Activated T-cell treated with anti-CD3 and anti-CD28 coated beads for 4 hours (primary cell): ENCODE measurements at places on chromosomes 2 and 18.

DNA sequence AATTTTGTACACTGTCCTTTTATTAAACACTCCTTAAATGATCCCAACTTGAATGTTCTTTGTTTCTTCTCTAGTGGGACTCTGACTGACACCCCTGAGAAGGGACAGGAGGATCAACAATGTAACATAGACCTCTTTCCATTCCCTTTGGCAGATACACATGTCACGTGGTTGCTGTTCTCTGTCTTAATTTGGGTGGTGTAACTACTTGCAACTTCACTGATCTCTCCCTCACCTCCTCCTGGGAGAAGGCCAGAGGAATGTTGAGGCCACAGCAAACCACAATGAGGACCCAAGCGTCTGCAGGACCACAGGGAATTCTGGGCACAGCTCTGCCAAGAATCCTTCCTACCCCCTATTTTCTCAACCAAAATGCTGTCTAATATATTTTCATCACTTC, 205.6 kb downstream of the RTP5 start:
- DNase-seq = no peak

DNA sequence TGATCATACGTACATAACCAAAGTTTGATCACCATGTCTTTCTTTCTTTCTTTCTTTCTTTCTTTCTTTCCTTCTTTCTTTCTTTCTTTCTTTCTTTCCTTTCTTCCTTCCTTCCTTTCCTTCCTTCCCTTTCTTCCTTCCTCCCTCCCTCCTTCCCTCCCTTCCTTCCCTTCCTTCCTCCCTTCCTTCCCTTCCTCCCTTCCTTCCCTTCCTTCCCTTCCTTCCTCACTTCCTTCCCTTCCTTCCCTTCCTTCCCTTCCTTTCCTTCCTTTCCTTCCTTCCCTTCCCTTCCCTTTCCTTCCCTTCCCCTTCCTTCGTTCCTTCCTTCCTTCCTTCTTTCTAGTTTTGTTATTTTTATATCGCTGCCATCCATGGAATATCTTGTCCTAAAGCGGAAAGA, 406.7 kb upstream of the DDX18 start:
- no peak for DNase-seq

DNA sequence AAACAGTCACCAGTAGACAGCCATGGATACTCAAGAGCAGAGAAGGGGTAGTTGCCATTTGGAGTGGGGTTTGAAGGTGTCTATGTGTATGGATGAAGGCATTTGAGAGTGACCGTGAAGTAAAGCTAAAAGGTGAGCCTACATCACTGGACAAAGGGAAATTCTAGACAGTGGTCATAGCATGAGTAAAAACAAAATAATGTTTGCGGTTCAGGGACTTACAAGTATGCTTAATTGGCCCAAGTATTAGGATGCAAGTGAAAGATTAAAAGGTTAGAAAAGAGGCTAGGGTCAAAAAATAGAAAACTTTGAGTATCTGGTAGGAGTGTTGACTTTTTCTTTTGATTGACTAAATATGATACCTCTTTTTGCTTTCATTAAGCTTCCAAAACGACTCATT, 238.1 kb upstream of the SLC8A1 start:
- no peak for DNase-seq

DNA sequence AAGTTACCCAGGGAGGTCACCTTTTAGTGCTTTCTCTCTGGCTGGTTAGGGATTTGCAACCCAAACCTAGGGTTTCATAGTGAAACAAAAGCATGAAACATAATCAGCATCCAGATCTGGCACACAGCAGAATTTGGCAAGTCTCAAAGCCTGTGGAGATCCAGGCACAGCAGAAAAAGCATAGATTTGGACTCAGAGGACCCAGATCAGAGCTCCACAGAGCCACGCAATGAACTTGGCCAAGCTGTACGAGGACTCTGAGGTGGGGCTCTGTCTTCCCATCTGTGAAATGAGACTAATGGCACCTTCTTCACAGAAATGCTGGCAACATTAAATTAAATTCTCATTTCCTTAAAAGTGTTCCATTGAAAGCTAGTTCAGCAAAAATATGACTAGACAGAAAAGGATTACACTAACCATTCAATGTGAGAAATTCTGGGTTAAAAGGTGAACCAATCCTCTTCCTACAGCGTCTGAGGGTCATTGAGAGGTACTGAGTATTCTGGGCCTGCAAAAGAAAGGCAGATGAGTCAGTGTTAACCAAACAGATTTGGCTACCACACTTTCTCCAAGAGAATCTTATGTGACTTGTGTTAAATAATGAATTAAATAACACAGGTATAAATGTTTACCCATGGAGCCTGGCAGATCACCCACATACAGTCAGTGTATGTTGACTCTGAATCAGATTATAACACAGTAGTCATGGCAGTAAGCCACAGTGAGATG, 266.3 kb downstream of the MREG start:
- no peak for DNase-seq

DNA sequence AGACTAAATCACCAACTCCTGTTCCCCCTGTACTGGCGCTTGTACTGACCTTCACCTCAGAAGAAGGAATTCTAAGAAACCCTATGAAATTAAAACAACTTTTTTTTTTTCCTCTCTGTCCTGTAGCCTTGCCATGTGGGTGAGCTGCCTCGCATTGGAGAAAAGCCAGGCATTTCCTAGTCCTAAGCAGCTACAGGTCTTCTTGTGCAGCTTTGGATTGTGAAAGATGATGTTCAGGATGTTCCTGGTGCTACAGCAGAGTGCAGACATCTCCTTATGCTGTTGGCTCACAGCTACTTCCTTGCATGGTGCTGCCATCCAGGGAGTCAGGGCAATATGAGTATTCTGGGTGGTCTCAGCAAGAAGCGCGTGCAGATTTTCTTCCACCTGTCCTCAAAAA, 11.9 kb downstream of the PIK3C3 start:
- no peak for DNase-seq

DNA sequence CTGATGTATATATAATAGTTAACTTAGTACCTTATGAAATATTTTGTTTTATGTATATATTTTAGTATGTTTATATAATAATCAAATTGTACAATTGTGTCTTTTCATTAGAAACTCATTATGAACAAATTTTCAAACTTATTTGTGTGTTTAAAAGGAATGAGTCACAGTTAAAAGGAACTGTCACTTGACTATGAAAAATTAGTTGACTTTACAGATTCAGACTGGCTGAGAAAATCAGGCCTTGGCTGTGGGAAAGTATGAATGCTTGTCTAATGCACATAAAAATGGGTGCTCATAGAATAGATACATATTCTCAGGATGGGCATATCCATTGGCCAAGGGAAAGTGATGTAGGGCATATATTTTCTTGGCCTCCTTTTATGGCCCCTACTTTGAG, 576.8 kb downstream of the SATB2 start:
- no peak for DNase-seq

DNA sequence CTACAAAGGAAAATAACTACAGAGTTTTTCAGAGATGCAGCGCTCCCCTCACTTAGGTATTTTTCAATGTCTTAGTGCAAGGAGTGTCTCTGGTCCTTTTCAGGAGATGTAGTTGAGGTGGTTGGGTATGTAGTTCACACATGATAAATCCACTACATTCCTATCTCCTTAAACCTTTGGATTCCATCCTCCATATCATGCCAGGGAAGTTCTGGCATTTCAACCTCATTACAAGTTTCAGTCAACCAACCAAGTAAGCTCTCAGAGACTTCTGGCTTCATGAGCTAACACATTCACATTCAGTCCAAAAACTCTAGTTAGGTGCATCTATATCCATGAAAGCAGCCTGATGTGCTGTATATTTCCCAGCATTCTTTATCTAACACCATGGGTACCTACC, 47.3 kb downstream of the MAP3K20 start:
- no peak for DNase-seq

DNA sequence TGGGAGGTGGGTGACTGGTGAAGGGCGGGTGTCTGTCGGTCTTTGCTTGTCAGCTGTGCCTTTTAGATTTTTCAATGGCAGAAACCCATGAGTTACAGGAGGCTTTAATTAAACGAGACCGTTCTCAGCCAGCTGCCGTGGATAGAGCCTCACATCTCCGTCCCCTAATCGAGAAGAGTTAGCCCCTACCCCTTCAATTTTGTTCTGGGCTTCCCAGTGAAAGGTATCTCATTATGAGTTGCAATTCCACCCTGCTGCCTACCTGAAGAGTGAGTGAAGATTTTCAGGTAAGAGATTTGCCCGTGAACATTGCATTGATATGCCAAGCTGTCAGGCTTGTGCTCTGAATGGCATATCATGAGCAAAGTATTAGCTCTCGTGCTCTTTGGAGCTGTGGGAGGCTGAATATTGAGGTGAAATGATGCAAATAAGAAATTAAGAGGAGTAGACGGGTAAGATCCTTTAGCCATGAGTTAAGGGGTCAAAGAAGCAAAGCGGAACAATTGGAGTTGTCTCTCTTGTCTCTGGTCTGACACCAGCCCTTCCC, 118.7 kb upstream of the MSTN start:
- DNase-seq = no peak

GRCh38 chr2:204325468-204325867, 219.8 kb upstream of the PARD3B start:
- DNase-seq = peak; percentile 48

DNA sequence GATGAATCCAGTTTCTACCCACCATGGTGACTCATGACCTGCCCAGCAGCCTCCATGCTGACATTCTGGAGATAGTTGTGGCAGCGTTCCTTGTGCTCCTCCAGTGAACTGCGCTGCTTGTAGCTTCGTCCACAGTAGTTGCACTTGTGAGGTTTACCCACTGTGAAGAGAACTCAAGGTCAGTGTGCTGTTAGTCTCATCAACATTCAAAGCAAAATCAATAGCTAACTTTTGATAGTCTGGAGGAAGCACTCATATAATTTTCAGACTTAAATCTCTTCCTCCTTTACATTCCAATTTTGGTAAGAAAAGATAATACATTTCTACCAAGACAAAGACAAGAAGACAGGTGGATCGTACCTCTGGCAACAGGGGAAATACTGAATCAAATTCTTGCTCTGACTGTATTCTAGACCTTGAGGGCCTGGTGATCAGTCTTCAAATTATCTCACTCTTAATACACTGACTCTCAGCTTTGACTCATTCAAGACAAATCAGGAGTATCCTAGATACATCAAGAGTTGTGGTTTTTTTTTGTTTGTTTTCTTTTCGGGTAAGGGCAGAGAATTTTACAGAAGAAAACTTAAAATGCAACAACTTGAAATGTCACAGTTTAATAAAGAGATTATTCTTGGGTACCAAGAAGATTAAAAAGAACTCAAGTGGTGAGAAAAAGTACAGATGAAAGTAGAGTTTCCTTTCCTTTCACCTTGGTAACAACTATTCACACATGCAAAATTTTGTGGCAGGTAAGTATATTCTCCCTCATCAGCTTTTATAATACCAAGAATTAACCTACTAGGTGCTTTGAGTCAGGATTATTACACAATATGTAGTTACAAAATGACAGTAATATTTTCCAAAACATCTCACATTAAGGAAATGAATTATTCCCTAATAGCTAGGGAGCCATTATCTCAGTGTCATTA, 129.2 kb downstream of the IKZF2 start:
- DNase-seq = no peak

DNA sequence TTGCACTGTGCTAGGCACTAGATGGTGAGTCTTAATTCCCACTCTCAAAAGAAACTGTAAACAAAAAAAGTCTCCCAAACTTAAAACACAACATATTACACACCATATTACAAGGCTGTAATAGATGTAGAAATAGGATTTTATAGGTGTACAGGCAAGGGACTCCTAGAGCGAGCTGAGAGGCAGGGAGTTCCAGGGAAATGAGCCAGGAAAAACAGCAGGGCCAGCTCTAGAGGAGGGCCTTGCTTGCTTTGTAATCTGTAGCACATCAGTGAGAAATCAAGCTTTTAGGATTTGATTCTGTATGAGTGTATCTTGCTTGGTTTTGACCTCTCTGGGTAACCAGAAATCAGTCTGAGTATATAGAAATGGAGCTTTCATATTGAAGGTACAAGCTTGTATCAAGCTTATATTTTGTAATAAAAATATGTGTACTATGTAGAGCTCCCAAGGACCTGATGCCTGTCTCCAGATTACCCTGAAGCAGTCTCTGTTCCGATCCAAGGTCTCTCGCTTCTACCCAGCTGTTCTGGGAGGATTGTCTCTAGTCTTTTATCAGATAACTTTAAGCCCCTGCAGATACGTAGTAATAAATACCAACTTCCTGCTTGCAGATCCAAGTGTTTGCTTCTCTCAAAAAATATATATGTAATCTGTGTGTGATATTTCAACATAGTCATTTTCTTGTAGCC, 73.0 kb downstream of the MYO1B start:
- DNase-seq = no peak

- DNase-seq = no peak
These were observed 46.2 kb downstream of the TRIB2 start for GRCh38 chr2:12762976-12763375.

DNA sequence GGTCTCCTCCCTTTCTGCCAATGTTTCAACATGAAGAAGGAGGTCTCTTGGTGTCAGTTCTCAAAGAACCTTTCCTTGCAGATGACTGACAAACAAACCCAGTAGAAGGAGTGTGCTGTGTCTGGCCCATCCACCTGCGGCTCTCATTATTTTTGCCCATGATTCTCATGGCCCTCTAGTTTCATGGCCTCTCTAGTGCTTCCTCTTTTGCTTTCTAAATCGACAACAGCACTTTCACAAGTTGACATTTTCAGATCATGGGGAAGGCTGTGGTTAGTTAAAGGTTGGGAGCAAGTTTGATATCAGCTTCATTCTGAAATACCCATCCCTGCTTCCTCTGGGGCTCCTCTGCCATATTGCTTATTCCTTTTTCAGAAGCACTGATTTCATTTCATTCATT, 805.2 kb downstream of the SLC4A3 start:
- DNase-seq = no peak

GRCh38 chr2:174602745-174603144, 5.1 kb upstream of the WIPF1 start:
- DNase-seq = no peak

DNA sequence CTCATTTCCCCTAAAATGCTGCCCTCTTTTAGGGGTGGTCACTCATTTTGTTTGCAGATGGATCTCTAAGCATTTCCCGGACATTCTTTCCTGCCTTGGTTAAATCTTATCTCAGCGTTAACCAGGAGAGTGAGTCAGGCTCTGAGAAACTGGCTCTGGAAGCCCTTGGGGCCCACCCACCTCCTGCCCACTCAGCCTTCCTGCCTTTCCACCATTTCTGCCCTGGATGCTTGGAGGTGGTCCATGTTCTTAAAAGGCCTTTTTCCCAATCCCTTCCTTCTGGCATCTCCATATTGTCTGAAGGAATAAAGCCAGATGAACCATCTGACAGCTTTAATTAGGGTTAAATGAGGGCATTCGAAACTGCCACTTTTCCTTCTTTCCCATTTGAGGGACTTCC, 9.5 kb downstream of the HK2 start:
- no peak for DNase-seq

- DNase-seq = no peak
These were observed 154.1 kb upstream of the ZSWIM2 start for GRCh38 chr2:187003038-187003554.

GRCh38 chr2:209383212-209383611, 40.6 kb upstream of the MAP2 start:
- DNase-seq = no peak

DNA sequence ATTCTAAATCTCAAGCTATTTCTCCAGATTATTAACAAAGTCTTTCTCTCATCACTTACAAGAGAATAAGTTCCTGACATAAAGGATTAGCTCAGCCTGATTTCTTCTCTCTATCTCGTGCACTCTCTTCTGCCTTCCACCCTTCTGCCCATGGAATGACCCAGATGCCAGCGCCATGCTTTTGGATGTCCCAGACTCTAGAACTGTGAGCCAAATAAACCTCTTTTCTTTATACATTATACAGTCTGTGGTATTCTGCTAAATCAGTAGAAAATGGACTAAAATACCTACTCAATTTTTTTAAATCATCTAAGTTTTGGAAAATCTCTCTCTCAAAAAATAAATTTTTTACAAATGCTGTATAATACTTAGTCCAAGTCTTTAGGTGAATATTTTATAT, 218.6 kb downstream of the EXOC6B start:
- DNase-seq = no peak

- no peak for DNase-seq
These were observed 14.5 kb upstream of the SLC8A1 start for GRCh38 chr2:40466332-40466906.
